ENCODE measurements at places on chromosomes 2 and 18.

GRCh38 chr2:233553366-233553765, 13.2 kb downstream of the USP40 start:
- no peak for DNase-seq

DNA sequence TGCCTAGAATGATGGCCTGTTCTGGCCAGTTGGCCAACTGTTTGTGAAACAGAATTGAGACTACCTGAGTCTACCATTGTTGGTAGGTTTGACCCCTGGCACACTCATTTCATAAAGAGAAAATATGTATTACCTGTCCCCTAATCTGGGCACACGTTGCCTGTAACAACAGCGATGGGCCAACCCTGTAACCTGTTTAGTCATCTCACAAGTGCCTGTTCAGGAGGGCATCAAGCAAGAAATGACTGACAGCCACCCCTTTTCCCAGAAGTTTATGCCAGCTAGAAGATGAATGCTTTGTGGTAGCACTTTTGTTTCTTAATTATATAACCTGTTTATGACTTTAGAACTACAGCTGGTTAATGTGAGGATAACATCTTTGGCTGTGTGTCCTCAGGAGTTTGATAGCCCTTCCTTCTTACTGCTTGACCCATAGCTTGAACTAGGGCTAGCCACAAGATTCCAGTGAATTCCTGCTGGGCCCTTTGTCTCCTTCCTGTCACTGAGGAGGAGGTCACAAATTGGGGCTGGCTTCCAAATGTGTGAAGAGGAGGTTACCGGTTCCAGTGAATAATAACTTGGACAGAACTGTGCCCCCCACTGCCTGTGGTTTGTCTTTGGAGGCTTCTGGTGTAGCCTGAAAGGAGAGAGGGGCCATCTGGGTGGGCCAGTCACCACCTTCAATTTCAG, 273.9 kb upstream of the EPAS1 start:
- DNase-seq, result no peak

GRCh38 chr2:19677825-19678518, 223.8 kb downstream of the TTC32 start:
- DNase-seq, result no peak

GRCh38 chr2:170930991-170931266, 1.9 kb downstream of the GORASP2 start:
- no peak for DNase-seq
